ENCODE measurements at places on chromosomes 2 and 18.

- no peak for DNase-seq
Observed at GRCh38 chr2:110819711-110820110, 87.3 kb downstream of the ACOXL start.

DNA sequence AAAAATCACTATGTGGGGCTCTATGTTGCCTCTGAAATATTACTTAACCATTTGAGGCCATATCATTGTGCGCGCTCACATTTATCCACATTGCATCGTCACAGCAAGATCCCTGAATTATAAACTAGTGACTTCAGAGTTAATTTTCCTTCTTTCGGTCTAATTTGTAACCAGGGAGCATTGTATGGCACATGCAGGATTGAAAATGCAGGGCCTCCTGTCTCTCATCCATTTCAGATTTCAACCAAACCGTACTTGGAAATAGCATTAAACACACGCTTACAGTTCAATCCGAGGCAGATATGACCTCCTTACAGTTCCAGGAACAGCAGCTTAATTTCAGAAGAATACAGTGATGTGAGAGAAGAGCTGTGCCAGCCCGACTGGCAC, 532 bp downstream of the MYOM1 start:
- no peak for DNase-seq

DNA sequence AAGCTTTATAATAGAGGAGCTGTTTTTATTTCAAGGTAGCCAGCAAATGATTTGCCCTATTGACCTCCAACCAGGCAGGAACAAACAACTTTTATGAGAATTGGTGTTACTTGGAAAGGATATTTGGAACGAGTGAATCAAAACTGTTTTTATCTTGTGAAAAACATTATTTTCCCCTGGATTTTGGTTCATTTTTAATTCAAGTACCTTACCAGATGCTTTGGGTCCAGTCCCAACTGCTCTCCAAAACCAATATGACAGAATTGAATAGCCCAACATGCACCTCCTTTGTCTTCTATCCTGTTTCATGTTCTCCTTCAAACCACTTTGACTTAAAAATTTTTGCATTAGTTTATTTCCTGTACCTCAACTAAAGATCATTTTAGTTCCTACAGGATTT, 178.6 kb upstream of the RBMS1 start:
- no peak for DNase-seq

- no peak for DNase-seq
Observed at GRCh38 chr2:50135821-50136220, 896.1 kb downstream of the NRXN1 start.

DNA sequence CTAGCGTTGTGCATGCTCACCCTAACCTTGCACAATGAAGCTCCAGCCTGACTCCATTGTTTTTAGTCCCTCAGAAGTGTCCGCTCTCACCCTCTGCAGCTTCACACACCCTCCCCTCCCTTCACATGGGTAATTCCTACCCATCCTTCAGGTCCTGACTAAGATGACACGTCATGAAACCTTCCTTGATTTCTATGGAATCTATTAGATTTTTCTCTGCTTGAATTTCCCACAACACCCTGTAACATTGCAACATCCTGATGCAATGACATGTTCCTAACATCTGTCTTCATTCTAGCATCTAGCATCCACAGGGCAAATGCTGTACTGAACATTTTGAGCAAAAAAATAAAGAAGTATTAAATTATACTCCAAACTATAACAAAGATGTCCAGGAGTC, 77.0 kb upstream of the PID1 start:
- DNase-seq: no peak

GRCh38 chr18:23281626-23282436, 146.5 kb downstream of the CABLES1 start:
- no peak for DNase-seq

- no peak for DNase-seq
Observed at GRCh38 chr2:134170294-134170693, 83.6 kb upstream of the MGAT5 start.

GRCh38 chr2:230767862-230768388, 55.3 kb downstream of the CAB39 start:
- DNase-seq: no peak

DNA sequence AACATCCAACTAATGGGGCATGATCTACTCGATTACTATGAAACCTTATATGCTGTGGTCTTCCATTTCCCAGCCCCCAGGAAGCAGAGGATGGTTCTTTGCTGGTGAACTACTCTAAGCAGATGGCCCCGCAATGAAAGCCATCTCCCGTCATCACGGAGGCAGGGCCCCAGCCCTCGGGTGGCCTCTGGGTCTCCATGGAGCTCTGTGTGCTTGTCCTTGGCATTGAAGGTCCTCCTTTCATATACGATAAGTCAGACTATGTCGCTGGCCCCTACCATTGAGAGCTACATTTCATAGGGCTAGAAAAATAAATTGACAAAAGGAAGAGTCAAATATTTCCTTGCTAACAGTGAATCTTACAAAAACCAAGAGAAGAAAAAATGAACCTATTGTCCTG, 416.8 kb downstream of the CMPK2 start:
- no peak for DNase-seq

- DNase-seq: no peak
Observed at GRCh38 chr2:130389358-130389757, 33.5 kb downstream of the PTPN18 start.

DNA sequence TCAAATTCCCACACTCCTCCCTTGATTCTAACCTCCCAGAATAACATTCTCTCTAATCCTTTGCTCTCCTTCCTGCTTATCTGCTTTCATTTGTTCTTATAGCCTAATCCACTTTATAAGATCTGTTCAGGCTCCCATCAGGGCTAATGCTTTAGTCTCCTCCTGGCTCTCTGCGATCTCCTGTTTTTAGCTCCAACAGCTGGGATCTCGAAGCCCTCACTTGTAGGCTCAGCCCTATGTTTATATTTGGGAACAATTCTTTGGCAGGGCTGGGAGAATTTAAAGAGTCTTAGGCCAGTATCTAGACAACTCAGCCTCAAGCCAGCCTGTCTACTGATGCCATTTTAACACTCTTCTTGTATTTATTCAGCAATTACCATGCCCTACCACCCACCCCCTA, 27.2 kb upstream of the RAPH1 start:
- no peak for DNase-seq

- DNase-seq: no peak
Observed at GRCh38 chr2:88307817-88308216, 137.7 kb downstream of the THNSL2 start.

GRCh38 chr2:69065735-69066336, 52.9 kb downstream of the ANTXR1 start:
- no peak for DNase-seq

DNA sequence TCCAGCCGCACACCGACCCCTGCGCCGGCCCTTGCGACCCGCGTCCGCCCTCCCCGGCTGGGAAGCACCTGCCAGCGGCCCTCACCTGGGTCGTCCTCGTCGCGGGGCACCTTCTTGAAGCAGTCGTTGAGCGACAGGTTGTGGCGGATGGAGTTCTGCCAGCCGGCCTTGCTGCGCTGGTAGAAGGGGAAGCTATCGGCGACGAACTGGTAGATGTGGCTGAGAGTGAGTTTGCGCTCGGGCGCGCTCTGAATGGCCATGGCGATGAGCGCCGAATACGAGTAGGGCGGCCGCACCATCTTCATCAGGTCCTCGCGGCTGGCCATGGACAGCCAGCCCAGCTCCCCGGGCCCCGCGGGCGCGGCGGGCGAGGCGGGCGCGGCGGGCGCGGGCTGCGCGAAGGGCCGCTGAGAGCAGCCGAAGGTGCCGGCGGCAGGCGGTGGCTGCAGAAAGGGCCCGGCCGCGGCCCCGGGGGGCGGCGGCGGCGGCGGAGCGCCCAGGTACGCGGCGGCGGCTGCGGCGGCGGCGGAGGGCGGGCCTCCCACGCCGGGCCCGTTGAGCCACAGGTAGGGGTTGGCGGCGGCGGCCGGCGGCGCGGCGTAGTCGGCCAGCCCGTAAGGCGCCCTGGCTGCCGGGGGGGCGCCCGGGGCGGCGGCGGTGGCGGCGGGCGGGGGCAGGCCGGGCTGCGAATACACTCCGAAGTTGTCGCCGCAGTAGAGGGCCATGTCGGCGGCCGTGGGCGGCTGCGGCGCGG, 505 bp downstream of the FOXI3 start:
- DNase-seq: peak; percentile 16

GRCh38 chr2:45167920-45168629, 158.8 kb upstream of the SIX2 start:
- DNase-seq: no peak

- no peak for DNase-seq
Observed at GRCh38 chr2:215262741-215263362, 49.0 kb upstream of the ATIC start.

- no peak for DNase-seq
Observed at GRCh38 chr2:219401606-219402005, 13.9 kb upstream of the DNPEP start.

- no peak for DNase-seq
Observed at GRCh38 chr2:44004735-44005602, 9.2 kb upstream of the LRPPRC start.

All from activated naive CD4-positive, alpha-beta T cell treated with Interleukin-2 at 50 U/mL for 16 hours (primary cell).